ENCODE measurements at places on chromosomes 6 and 20.

DNA sequence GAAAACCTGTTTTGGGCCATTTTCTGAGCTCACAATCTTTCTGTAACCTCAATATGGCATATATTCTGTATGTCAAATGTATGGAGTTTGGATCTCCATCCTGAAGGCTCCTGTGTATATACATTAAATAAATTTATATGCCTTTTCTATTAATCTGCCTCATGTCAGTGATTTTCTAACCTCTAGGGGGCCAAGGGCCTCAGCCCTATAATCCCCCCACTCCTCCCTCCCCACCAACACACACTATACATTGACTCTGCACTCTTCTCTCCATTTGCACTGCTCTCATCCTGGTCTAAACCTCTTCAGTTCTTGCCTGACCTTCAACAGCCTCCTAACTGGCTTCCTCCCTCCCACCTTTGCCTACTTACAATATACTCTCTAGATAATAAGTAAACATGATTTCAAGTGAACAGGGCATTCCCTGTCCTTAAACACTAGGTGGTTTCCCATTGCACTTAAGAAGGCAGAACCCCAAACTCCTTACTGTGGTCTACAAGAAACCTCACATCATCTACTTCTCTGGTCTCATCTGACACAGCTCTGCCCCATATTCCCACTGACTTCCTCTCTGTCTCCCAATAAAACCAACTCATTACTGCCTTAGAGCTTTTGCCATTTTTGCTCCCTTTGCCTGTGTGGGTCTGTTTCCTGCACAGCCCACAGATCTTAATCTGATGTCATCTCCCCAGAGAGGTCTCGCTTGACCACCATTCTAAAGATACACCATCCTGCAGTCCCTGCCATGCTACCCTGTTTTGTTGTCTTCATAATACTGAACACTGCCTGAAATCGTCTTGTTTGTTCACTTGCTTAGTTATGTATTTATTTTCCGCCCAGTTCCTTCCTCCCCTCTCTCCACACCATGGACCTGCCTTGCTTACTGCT, 213.7 kb downstream of the SYNE1 start:
- no peak for DNase-seq

- no peak for DNase-seq
Observed at GRCh38 chr6:163834226-163834970, 419.9 kb downstream of the QKI start.

DNA sequence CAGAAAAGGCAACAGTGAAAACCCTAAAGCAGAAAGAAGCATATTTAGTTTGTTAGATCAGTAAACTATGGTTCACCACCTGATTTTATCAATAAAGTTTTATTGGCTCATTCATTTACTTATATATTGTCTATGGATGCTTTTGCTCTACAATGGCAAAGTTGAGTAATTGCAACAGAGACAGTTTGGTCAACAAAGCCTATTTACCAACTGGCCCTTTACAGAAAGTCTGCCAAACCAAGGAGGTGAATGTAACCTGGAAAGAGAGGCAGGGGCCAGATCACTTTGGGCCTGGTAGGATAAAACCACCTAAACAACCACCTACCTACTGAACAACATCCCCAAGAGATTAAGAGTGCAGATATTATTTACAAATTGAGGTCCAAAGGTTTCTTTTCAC, 19.4 kb downstream of the SAYSD1 start:
- DNase-seq = no peak

- no peak for DNase-seq
Observed at GRCh38 chr6:112626468-112627082, 279.4 kb downstream of the RFPL4B start.

GRCh38 chr6:130098317-130098716, 79.9 kb downstream of the L3MBTL3 start:
- DNase-seq = no peak

DNA sequence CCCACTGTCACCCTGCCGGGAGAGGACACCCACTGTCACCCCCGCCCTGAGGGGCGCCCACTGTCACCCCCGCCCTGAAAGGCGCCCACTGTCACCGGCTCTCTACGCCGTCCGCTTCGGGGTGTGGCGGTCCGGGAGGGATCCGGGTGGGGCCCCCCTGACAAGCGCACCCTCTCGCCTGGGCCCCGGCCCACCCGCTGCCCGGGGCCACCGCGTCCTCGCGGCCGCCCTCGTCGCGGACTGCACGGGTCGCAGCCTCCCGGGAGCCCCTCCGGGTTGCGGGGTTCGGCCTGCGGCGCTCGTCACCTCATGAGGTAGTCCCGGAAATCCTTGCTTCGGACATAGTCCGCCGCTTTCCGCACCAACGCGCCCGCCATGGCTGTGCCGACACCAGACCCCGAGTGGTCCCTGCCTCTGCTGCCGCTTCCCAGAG, 224 bp downstream of the MPC1 start:
- DNase-seq = no peak

- no peak for DNase-seq
Observed at GRCh38 chr6:34509782-34510181, 43.9 kb downstream of the PACSIN1 start.

DNA sequence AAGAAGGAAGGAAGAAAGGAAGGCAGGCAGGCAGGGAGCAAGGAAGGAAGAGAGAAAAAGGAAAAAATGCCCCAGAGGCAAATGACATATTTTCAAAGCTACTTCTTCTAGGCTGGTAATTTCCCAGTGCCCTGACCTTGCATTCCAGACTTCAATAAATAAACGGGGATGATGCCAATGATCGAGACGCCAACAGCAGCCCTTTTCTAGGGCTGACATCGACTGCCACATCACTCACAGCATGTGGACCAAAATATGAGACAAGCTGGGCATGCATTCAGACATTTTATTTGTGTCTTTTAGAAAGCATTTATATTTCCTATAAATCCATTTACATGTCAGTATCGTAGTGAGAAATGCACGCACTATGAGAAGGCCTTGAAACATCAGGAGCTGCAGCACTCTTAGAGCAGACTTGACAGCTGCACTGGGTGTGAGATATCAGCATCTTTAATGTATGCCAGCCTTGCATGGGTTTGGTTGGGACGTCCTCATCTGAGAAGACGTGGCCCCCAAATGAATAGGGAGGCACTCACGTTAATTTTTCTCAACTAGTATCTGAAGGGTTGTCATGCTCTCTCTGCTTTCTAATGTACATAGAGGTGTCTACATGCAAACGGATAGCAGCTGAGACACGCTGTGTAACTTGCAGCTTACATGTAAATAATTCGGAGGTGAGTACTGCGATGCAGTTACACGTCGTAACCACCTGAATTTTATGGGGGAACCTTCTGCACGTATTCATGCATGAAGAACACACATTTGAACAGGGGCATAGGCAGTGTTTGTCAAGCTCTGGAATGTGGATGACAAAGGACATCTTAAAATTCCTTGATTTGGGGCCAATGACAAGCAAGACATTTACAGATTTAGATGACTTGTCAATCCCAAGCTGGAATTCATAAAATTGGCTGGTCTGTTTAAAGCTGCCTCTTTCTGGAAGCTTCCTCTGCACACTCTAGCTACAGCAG, 149.1 kb upstream of the AGPAT4 start:
- DNase-seq = no peak

GRCh38 chr20:40049854-40050253, 639.2 kb downstream of the MAFB start:
- no peak for DNase-seq

DNA sequence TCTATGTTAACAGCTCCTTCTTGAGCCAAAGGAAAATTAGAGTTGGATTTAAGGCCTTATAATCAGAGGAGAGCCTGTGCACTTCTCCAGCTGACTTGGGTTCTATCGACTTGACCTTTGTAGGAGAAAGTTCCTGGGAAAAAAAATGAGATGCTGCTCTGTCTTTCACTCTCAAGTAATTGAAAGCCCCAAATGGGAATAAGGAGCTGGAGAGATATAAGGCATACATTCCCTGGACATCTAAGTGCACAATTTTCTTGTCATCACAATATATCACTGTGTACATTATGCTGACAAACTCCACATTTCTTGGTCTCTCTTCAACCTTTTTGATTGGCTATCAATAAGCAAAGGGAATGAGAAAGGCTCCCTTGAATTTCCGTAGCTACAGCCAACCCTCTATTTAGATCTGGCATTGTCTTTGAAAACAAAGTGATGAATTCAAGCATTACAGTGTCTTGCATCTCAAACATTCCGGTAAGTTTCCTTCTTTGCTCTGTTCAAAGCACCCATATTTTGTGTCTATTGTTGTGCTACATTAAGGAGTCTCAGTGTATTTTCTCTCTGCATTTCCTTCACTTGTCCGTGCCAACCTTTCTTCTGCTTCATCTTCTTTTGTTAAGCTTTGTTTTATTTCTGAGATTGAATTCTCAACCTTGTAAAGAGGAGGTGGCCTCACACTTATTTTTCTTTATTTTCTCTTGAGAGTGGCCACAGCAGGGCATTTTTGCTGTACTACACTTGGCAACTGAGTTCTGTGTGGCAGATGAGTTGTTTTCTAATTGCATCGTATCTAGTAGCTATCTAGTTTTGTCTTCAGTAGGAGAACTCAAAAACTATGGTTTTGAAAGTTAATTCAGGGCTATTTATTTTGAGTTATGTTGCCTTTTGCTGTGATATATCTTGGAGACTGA, 450.3 kb upstream of the MAN1A1 start:
- DNase-seq = no peak

- DNase-seq = no peak
Observed at GRCh38 chr6:44951253-44951747, 376.8 kb upstream of the RUNX2 start.

DNA sequence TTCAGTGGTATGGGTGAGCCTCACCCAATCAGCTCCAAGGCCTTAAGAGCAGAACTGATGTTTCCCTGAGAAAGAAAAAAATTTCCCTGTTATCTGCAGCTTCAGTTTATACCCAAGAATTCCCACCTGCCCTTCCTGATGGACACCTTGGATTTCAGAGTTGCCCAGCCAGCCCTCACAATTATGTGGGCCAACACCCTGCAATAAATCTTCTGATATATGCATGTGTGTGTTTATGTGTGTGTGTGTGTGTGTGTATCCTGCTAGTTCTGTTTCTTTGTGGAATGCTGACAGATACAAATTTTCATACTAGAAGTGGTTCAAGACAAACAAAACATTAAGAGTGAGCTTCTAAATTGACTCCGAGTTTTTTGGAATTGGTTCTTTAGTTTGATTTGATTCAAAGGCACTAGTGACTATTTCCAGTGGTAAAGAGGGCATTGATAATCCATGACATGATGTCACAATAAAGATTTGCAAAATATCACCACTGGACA, 246.6 kb upstream of the BTBD3 start:
- DNase-seq = no peak

- no peak for DNase-seq
Observed at GRCh38 chr6:31462026-31462963, 35.6 kb upstream of the MICB start.

- no peak for DNase-seq
Observed at GRCh38 chr6:37375376-37375775, 21.6 kb downstream of the RNF8 start.

- DNase-seq = no peak
Observed at GRCh38 chr6:40188931-40189330, 254.7 kb upstream of the MOCS1 start.

DNA sequence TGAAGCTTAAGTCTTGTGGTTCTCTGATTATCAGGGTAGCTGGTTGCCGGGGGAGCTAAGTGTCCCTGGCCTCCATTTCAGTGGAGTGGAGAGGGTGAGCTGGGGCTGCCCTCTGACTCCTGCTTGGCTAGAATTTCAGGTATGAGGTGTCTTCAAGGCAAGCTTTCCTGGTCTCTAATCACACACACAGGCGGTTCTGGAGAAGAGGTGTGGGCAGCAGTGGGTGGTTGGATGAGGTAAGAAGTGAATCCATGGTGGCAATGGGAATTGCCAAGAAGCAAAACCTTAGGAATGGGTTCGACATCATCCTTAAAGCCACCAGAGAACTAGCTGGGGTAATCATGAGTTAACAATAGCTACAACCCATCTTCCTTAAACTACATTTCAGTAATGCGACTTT, 157.6 kb downstream of the CARMIL1 start:
- DNase-seq = no peak

DNA sequence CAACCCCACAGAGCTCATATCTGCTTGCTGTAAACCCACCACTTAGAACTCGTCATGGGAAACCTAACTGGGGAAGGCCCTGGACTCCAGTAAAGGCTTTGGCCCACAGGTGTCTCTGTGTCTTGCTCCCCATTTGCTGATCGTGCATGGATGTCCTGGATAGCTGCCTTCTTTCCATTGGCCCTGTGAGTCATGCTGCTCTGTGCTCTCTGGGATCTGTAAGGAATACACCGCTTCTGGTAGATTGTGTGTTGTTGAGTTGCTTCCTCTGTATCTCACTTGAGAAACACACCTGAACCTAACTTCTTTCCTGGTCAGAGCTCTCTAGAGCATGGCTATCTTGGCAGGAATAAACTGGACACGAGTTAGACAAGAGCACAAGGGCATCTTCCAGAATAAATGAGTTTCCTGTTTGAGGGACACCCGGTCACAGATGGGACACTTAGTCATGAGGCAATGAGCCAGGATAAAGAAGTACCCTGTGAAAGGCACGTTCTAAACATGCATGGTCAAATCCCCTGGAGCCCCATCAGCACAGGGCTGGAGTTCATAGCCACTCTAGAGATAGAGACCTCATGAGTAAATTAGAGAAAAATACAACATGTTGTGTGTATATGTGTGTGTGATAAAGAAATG, 99.6 kb upstream of the TMEM170B start:
- no peak for DNase-seq

DNA sequence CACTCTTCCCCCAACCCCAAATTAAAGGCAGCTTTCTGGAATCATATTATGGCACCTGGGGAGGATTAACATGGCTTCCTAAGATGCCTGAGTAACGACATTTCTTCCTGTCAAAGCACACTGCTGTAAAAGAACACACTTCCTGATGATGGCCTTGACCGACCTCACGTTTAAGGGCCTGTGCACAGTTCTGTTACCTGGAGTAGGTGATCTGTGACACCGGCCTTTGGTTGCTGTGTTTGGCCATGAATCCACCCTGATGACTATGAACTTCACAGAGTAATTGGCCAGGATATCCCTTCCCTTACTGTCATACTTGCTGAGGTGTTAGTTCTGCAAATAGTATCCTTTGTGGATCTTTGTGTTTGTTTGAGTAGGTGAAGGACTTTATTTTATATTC, 45.8 kb downstream of the PLCB4 start:
- no peak for DNase-seq

DNA sequence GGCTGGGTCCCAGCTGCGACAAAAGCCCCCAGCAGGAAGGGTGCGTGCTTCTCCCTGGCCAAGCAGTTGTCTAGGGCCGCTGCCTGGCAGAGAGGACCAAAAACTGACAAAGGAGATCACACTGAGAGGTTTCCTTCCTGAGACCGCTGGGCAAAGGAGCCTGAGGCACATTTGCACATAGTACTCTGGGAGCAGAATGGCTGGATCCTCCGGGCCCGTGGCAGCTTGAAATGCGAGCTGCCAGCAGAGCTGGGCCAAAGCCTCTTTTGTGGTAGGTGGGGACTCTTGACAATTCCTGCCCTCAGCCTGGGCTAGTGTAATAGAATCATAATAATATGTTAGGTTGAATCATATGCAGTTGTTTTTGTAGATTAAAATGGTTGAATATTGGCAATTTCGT, 33.1 kb upstream of the RNF8 start:
- no peak for DNase-seq

DNA sequence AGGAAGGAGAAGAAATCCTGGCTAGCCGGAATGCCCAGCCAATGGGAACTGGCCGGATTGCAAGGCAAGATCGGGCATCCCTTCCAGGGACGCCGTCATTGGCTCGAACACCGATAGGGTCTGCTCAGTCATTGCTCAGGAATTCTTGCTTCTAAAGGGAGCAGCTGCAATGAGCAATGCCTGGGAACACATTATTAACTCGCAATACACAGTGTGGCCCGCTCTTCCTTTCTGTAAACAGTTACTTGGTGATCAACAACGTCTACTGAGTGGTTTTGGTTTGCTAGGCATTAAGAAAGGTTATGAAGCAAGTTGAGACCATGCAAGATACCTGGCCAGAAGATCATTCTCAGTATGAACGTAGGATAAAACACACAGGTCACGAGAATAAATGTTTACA, 165.4 kb upstream of the CITED2 start:
- no peak for DNase-seq
